ENCODE measurements at places on chromosomes 16 and 17. TPM values are rescaled to one million over a fixed set of nuclear protein-coding genes. Genes with fewer than 3 reads are reported as not detected.

Gene SUPT6H
- 35.7 TPM for polyA plus RNA-seq

Gene KRTAP4-3
- polyA plus RNA-seq, result not detected

- H3K4me1 ChIP-seq, result no peaks in the 10 kb centered on the region
- no peak for DNase-seq
- no peaks in the 10 kb centered on the region for H3K36me3 ChIP-seq
These were observed 331.2 kb downstream of the MAF start for GRCh38 chr16:79269211-79269863.

DNA sequence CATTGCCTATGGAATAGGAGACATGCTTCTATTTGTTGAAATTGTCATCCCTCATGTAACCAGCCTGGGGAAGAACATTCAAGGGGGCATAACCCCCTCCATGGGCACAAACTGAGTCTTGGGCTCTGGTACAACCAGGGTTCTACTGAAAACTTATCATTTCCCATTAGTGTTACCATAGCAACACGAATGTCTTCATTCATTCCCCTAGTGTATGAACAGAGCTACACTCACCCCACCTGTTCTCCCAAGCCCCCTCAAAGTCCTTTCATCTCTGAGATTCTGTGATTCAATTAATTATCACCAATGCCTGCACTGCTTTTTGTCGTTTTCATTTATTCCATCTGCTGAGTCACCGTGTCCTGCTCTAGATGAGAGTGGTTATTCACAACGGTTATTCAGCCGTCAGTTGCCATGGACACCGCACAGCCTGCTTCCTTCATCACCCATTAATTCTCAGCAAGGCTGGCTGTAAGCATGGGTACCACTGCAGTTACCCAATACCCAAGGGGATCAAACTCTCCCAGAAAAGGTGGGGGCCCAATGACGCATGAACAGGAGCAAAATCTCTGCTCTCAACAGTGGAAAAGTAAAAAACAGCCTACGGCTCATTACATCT lies 1.6 kb upstream of the GAST start:
- peaks cover 3% of the 10 kb centered on the region for H3K4me1 ChIP-seq
- peaks cover 15% of the 10 kb centered on the region for H3K27me3 ChIP-seq
- no peak for DNase-seq
- no peaks in the 10 kb centered on the region for H3K36me3 ChIP-seq
- no peak overlapping the region for H3K4me3 ChIP-seq
- H3K27ac ChIP-seq, result no peak overlapping the region

- DNase-seq, result no peak
- no peaks in the 10 kb centered on the region for H3K27me3 ChIP-seq
- no peaks in the 10 kb centered on the region for H3K4me1 ChIP-seq
- H3K27ac ChIP-seq, result no peak overlapping the region
These were observed 196.6 kb downstream of the RBFOX3 start for GRCh38 chr17:79414063-79414792.

DNA sequence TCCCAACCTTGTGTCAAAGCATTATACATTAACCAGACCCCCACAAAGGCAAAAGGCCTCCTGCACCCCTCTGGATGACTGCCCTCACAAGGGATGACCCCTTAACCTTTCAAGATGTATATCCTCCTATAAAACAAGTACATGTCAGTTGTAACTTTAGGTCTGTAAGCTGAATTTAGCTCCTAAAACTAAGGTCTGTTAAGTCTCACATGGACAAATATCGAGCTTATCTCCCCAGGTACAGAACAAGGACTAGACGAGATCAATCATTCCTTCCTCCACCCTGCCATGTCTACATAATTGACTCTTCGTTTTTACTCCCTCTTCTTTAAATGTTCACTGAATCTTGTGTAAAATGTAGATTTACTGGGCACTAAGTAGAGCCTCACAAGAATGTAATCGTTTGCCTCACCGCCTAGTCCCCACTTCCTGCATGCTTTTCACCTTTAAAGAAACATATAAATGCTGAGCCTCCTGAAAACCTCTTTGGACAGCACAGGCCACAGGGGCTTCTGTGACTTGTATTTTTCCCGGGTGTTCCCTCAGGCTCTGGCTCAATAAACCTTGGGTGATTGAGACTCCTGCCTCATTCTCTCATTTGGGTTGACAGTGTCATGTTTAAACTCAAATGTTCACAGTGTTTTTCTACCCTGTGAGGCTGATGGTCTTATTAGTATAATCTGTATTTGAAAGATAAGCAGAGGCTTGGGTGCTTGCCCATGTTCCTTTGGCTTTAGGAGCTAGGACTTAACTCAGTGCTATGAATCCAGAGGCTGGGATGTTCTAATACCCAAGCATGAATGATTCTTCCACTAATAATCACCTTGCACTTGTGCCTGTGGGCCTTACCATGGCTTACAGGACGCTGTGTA lies 37.6 kb downstream of the MMD start:
- no peaks in the 10 kb centered on the region for H3K27me3 ChIP-seq
- DNase-seq, result peak; percentile 10
- no peaks in the 10 kb centered on the region for H3K36me3 ChIP-seq
- H3K4me3 ChIP-seq, result no peak overlapping the region

GRCh38 chr16:50195276-50195675 lies 42.2 kb downstream of the TENT4B start:
- DNase-seq, result no peak
- no peaks in the 10 kb centered on the region for H3K4me1 ChIP-seq
- no peaks in the 10 kb centered on the region for H3K36me3 ChIP-seq
- H3K4me3 ChIP-seq, result no peak overlapping the region
- H3K27ac ChIP-seq, result no peak overlapping the region

DNA sequence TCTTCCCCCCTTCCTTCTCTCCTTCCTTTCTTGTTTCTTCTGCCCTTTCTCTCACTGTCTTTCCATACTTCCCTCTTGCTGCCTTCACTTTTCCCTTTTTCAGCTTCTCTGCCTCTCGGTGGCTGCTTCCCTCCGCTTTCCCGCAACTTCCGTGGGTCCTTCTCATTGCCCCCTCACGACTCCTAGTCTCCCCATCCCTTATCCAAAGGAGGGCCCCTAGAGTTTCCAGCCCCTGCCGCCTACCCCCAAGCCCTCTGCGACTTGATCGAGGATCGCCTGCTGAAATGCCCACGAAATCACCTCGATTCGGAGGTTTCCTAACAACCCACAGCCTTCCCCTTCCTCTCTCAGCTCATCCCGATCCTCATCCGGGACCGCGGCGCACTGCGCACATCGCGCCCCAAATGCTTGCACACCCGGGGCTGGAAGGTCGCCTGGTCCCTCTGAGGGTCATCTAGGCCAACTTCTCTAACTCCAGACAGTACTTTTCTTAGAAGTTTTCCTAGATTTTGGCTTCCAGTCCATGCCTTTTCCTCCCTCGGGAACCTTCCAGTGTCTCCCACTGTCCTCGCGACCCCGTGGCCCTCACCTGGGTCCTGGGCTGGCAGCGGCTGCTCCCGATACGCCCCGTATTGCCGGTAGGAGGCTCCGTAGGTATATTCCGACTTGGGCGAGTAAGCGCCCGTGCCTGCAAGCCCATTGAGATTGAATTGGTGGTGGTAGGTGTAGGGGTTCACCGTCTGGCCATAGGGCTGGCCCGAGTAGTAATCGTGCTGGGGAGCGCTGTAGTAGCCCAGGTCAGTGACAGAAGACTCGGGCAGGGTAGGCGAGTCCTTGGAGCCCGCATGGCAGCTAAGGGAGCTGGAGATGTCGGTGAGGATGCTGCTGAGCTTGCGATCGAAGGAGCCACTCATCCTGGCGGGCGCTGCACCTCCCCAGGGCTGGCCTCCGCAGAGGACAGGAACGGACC lies 654 bp downstream of the DLX3 start:
- H3K4me1 ChIP-seq, result peaks cover 11% of the 10 kb centered on the region
- DNase-seq, result no peak
- no peak overlapping the region for H3K27ac ChIP-seq
- no peaks in the 10 kb centered on the region for H3K36me3 ChIP-seq
- peak overlapping the region; percentile 40 for H3K4me3 ChIP-seq
- peaks cover 75% of the 10 kb centered on the region for H3K27me3 ChIP-seq

DNA sequence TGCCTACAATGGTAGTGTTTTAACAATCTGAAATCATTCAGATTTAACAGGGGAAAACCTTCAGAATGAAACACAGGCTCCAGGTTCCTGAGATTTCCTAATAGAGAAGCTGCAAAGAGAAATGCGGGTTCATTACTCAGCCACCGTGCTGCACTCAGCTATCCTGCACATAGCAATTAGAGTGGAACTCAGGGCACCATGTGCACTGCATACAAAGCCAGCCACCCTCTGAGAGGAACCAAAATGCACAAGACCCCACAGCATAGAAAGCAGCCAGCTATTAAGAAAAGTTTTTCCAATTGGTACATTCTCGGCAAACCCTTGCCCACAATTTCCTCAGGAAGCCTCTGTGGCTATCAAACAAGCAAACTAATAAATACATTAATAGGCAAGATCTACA lies 37.4 kb downstream of the TOM1L2 start:
- H3K27ac ChIP-seq, result no peak overlapping the region
- no peak for DNase-seq
- H3K4me3 ChIP-seq, result no peak overlapping the region

DNA sequence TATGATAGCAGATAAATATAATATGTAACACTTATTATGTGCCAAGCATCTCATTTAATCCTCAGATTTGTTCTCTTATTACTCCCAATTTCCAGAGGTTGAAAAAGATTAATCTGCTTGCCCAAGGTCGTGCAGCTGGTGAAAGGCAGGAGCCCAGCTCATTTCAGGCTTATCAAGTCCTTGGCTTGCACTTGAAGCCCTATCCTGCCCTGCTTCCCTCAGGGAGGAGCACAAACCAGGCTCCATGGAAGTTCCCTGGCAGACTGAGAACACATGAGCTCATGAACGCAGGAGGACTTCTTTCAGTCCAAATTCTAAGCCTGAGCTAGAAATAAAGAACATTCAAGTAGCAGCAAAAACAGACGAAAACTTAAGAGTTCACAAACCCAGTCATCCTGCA lies 74.8 kb downstream of the USP31 start:
- no peak overlapping the region for H3K27ac ChIP-seq
- no peaks in the 10 kb centered on the region for H3K4me1 ChIP-seq
- no peaks in the 10 kb centered on the region for H3K27me3 ChIP-seq
- peaks cover 15% of the 10 kb centered on the region for H3K36me3 ChIP-seq
- no peak overlapping the region for H3K4me3 ChIP-seq
- DNase-seq, result no peak

- no peaks in the 10 kb centered on the region for H3K36me3 ChIP-seq
- no peaks in the 10 kb centered on the region for H3K27me3 ChIP-seq
These were observed 7.5 kb downstream of the NETO2 start for GRCh38 chr16:47136099-47136842.

DNA sequence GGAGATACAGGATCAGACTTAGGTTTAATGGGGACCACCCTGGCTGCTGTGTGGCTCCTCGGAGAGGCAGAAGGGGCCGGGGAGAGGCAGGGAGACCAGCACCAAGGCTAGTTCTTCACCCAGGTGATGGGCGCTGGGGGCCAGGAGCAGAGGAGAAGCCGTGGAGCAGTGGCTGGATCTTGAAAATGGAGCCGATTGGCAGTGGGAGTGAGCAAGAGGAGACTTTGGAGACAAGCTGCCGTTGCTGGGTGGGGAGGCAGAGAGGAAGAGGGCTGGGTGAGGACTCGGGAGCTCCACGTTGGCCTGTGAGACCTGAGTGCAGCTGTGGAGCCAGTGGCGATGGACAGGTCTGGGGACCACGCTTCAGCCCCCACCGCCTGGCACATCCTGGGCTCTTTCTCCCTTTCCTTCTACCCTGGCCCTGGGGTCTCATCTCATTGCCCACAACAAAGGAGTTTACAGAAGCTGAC lies 9.0 kb downstream of the RAB11FIP4 start:
- H3K36me3 ChIP-seq, result no peaks in the 10 kb centered on the region
- no peaks in the 10 kb centered on the region for H3K27me3 ChIP-seq
- no peak overlapping the region for H3K27ac ChIP-seq
- no peak overlapping the region for H3K4me3 ChIP-seq

DNA sequence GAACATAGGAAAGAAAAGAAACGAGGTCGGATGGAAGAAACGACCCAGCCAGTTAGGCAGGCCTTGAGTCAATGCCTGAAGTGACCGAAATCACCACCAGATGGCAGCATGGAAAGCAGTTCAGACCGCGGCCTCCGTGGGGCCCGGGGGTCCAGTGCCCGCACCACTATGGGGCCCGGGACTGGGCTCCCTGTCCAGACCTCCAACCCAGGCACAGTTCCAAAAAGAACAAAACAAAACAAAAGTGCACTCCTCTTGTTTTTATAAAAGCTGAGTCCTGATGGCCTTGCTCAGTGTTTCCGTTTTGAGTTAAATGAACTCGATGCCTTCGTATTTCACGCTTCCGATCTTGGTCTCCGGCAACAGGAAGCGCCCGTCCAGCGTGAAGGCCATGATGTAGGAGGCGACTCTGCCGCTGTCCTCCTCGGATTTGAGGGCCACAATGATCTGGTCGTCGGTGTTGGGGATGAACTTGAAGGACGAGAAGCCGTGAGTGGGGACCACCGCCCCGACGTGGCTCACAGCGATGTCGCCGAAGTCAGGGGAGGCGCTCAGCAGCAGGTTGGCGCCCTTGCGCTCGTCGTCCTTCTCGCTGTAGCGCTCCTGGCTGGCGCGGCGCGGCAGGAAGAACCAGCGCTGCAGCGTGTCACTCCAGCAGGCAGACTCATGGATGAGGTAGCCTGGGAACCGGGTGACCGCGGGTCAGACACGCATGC lies 13.7 kb upstream of the LGALS3BP start:
- peak; percentile 92 for DNase-seq
- no peaks in the 10 kb centered on the region for H3K27me3 ChIP-seq
- H3K36me3 ChIP-seq, result no peaks in the 10 kb centered on the region
- H3K4me3 ChIP-seq, result no peak overlapping the region
- H3K4me1 ChIP-seq, result no peaks in the 10 kb centered on the region

GRCh38 chr17:35460354-35460851 lies 11.8 kb upstream of the SLFN13 start:
- H3K27me3 ChIP-seq, result peaks cover 13% of the 10 kb centered on the region
- H3K36me3 ChIP-seq, result no peaks in the 10 kb centered on the region
- peak; percentile 77 for DNase-seq
- H3K4me1 ChIP-seq, result no peaks in the 10 kb centered on the region
- H3K27ac ChIP-seq, result no peak overlapping the region
- peak overlapping the region; percentile 58 for H3K4me3 ChIP-seq

GRCh38 chr16:27611340-27611739 lies 61.4 kb downstream of the KATNIP start:
- H3K4me1 ChIP-seq, result peaks cover 5% of the 10 kb centered on the region
- DNase-seq, result no peak
- H3K36me3 ChIP-seq, result no peaks in the 10 kb centered on the region

GRCh38 chr17:7889166-7889955 lies 772 bp downstream of the CHD3 start:
- H3K27ac ChIP-seq, result no peak overlapping the region
- H3K4me1 ChIP-seq, result peaks cover 30% of the 10 kb centered on the region

DNA sequence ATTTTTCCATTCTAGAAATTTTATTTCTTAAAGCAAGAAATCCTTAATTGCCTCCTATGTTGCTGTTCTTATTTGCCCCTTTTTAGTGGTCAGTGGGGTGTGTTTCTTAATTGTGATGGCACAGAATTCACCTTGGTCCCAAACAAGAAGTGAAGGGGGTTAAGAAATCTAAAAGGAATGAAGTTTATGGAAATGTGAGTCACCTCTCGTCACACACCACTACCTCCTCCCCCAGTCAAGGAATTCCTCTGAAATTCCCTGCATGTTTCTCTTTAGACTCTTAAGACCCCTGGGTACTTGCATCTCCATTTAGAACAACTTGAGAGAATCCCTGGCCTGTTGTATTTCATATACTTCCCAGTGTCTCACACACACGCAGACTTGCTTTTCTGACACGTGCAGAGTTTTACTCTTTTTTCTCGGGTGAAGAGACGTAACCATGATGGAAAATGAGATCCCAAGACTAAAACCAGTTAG lies 247.4 kb downstream of the PRKCA start:
- no peaks in the 10 kb centered on the region for H3K36me3 ChIP-seq
- H3K4me3 ChIP-seq, result no peak overlapping the region
- no peak for DNase-seq
- H3K27ac ChIP-seq, result peak overlapping the region; percentile 64
- H3K4me1 ChIP-seq, result peaks cover 5% of the 10 kb centered on the region
- no peaks in the 10 kb centered on the region for H3K27me3 ChIP-seq

Measured in H1 (cell line).